ENCODE measurements at places on chromosomes 3 and 15.

DNA sequence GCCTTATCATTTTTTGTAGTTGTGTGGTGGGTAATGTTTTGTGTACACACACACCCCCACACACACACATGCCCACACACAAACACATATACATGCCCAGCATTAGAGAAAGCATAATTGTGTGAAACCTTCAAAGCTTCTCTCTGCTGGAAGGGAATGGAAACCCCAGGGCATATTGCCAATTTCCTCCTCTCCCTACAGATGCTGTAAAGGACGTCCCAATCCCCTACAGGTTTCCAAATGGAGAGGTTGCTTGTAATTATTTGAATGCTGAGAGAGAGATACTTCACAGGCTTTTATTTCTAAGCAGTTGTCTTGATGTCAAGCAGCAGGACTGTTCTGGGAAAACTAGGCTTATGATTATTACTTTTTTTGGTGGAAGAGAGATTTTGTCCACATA, 23.0 kb upstream of the CCK start:
- DNase-seq = no peak

DNA sequence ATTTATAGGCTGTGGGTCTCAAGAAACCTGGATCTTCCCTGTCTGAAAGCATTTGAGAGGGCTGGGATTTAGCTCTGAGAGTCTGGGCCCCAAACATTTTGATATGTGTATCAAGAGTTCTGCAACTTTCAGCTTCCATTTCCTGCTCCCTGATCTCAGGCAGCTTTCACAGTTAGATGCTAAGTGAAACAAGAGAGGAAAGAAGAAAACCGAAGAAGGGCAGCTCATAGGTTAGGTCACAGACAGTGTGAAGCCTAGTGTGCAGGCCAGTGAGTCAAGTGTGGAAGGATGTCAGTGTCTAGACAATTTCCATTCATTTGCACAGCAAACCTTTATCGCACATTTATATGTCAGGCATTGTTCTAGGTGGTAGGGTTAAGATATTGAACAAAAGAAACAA, 173.6 kb upstream of the PROK2 start:
- no peak for DNase-seq

- no peak for DNase-seq
Measured at GRCh38 chr15:95574053-95574452, 756.4 kb upstream of the NR2F2 start.

DNA sequence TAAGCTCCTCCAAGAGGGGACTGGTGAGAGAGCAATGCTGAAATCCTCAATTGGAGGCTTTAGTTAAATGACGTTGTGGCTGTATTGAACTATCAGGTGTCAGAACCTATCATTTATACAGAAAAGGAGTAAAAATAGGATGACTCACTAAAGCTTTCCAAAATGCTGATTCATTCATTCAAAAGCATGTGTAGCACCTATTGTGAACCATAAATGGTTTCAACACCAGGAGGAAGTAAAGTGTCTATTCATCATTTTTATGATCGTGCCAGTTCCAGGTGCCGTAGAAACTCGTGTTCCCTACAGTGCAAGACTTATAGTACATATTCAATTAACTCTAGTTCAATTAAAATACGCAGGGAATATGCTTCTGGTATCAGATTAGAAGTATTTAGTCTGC, 66.5 kb upstream of the ARRDC4 start:
- DNase-seq = no peak

- DNase-seq = no peak
Measured at GRCh38 chr3:97884586-97885123, 62.8 kb downstream of the CRYBG3 start.

DNA sequence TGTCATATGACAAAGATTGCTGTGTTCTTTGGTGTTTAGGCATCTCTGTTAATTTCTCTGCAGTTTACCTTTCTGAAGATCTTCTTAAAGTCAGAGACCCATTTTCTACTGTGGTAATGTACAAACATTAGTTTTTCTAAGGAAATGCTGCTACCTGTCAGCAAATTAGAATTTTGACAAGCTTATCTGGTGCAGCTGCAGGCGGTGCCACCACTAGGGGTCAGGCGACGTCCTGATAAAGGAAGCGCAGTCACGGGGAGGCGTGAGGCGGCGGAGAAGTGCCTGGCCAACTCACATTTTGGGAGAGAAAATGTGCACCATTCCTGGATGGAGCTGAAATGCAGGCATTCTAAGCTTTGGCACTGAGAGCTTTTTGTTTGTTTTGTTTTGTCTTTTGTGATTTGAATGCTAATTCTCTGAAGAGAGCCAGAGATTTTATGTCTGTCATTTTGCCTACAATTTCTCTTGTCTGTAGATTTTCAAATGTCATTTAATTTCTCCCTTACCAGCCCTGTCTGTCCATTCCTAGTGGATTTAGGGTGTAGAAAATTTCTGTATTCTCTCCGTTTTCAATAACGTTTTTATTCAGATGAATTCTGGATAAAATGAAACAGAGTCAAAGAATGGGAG, 24.9 kb upstream of the SIAH2 start:
- peak; percentile 93 for DNase-seq

DNA sequence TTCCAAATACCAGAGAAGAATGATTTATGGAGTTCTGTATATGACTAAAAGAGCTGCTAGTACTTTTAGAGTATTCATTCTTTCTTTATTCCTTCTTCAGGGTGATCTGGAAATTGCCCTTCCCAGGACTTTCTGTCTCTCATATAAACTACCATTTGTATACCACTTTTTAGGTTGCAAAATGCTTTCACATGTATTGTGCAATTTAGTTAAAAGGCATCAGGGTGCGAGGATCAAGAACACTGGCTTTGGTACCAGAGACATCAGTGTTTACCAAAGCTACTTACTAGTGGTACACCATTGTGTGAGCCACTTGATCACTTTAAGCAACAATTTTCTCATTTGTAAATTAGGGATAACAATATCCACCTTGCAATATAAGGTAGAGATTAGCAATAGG, 251.4 kb downstream of the TIGIT start:
- no peak for DNase-seq

GRCh38 chr3:30610702-30611368, 4.4 kb downstream of the TGFBR2 start:
- no peak for DNase-seq

GRCh38 chr15:49987198-49987785, 131.7 kb downstream of the ATP8B4 start:
- DNase-seq = no peak

DNA sequence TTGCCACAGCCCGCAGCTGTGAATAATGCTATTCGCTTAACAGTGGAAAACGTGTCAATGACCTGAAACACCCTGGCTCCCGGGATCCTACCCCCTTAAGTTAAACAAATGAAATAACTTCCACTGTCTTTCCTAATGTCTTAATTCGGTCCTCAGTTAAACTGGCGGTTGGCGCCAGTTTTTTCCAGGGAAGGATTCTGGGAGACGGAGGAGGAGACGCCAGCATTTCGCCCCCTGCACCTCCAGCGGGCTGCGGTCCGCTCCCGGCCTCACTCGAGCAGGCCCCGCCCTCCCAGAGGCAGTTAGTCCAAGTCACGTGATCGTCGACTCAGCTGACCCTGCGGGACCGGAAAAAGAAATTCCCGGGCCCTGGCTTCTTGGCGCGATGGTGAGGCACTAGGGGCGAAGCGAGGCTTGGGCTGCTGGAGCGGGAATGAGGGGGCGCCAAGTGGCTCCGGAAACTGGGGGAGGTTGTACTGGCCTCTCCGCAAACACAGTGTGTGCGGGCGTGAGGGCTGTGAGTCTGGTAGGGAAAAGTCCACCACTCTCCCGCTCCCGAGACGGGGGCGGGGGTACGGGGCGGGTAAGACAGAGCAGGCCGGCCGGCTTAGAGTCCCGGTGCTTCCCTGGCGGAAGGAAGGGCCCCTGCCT, at the start of gene COMMD4:
Gene COMMD4, plus strand, starts transcription at position 359 of the 651 bp plus-strand sequence. Its CDS starts 27 bp downstream, at position 386.
- peak; percentile 97 for DNase-seq

DNA sequence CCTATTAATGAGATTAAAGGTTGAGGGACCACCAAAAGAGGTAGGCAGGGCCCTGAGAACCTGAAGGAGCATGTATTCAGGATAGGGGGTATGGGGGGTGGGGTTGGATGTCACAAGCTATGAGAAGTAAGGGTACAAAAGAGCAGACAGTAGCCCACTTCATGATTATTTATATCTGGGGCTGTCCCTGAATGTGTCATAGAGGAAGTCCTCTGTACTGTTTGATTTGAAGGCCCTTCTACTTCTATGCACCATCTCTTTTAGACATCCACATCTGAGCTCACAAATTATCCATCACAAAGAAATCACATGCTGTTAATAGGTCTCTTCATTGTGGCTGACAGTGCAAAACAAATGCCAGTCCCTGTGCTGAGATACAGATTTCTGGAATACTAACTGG, 68.6 kb downstream of the FHIT start:
- DNase-seq = no peak

- no peak for DNase-seq
Measured at GRCh38 chr3:98171071-98171470, 4.6 kb downstream of the OR5H15 start.

- peak; percentile 86 for DNase-seq
Measured at GRCh38 chr3:65953301-65953812, 85.4 kb downstream of the MAGI1 start.

DNA sequence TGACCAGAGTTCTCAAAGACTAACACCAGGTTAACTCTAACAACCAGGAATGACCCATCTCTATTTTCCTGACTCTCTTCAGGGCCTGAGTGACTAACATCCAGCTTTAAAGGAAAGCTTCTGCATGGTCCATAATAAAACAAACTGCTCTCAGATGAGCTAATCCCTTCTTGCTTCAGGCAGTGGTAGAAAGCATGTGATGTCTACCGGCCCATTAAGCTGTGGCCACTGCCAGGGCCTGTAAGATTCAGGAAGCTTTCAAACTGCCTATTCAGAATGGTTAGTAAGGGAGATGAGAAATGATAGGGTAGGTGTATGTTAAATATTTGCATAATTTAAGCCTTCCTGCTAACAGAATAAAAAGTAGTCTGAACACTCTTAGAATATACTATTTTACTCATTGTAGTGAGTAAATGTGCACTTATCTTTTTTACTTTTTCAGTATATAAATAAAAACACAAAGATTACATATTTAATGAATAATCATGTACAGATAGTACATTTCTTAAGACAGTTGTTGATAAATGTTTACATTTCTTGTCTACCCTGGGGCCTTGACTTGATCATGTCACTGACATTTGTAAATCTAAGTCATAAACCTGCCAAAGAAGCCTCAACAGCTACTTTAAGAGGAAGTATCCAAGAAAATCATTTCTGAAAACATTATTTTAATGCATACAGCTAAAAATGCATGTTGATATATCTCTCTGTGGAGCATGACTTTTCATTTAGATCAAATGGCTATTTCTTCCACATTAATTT, 222.0 kb downstream of the MCTP2 start:
- no peak for DNase-seq

- DNase-seq = no peak
Measured at GRCh38 chr15:76566276-76566675, 229.7 kb downstream of the ISL2 start.

DNA sequence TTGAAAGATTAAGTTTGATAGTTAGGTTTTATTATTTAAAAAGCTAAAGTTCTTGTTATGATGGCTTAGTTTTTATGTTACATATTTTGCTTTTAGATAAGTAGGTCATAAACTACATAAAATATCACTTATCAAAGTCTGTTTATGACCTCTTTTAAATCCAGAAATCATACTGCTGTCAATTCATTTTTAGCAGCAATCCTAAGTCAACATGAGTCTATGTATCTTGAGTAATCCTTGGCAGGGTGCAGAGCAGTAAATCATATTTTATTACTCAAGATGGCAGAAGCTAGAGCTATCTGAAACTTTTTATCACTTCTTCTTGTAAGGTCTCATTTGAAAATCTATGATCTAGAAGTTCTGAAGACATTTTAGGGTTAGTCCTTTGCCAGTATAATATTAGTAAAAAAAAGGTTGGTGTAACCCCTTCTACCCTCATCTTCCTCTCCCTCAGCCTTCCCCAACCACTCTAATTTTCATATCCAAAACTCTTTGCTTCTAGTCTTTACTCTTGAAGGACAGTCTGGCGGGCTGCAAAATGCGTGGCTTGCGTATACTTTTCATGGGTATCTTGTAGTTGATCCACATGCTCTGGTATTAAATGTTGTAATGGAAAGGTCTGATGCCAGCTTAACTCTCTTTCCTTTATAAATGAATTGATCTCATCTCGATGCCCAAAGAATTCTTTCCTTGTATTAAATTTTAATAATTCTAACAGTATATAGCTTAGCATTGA, 134.0 kb upstream of the THRB start:
- DNase-seq = no peak

- no peak for DNase-seq
Measured at GRCh38 chr15:74841891-74842373, 1.0 kb downstream of the ULK3 start.

DNA sequence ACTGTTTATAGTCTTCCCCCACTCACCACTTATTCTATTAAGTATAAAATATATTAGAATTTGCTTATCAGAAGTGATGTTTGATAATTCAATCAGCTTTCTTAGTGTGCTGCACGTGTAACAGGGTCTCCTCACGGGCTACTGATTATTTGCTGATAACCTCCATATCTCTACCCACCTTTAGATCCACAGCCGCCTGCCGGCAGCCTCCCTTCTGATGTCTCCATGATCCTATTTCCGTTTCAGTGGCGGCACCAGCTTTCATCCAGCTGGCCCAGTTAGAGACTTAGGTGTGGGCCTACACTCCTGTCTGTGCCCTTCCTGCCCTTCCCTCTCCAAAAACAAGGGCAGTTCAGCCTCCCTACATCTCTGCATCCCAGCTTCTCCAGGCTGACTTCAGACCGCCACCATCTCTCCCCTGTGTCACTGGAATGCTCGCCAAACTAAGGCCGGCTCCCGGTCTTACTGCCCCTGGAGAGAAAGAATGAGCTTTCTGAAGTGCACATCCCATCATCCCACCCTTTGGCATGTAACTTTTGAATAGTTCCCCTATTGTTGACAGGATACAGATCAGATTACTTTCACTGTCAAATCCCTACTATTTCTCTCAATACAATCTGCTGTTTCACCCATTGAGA, 76.6 kb upstream of the PRTG start:
- no peak for DNase-seq

DNA sequence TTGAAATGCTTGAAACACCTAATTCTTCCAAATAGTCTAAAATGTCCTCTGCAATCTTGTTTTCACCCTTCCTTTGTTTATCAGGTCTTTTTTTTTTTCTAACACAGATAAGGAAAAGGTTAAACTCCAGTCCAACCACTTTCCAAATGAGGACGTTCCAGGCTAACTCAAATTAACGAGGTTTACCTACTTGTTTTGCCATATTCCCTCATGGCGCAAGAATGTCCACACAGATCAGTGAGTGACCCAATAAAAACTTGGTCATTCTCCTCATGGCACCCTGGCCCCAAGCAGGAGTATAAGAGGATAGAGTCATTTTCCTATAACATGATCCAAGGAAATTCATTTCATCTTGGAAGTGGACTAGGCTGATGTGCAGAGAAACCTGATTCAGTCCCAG, 6.6 kb upstream of the LIPC start:
- DNase-seq = no peak

DNA sequence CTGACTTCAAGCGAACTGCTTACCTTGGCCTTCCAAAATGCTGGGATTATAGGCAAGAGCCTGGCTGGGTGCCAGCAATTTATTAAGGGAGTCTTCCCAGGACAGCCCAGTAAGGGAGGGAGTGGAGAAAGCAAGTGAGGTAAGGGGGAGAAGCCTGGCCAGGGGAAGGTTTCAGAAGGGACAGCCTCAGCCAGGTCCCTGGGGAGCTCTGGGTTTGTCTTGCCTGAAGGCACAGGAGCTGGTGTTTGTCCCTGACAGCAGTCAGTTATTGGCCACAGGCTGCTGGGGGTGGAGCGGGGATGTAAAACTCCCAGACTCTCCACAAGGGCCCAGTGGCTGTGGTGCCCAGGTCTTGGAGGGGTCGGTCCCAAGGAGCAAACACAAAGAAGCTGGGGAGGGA, 33.0 kb upstream of the CDCP1 start:
- DNase-seq = no peak

GRCh38 chr3:37501571-37502313, 327.4 kb upstream of the LRRFIP2 start:
- DNase-seq = no peak

Measured in lower lobe of right lung (tissue), 2 donors.